AG08395 (cell line): ENCODE measurements at places on chromosomes 1 and 21.

DNA sequence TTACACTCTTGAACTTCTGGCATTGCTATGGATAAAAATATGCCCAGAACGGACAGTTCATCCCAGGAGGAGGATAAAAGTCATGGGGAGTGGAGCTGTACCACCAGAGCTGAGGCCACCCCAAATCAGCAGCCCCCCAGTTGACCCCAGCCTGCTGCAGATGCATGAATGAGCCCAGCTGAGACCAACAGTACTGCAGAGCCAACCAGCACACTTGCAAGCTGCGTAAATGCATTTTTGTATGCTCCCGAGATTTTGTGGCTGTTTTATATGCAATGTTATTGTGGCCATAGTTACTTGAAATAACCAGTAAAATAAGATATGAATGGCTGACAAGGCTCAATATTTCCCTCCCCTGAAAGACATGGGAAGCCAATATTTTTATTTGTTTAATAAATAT, 264.6 kb downstream of the DUSP10 start:
- no peak for DNase-seq

DNA sequence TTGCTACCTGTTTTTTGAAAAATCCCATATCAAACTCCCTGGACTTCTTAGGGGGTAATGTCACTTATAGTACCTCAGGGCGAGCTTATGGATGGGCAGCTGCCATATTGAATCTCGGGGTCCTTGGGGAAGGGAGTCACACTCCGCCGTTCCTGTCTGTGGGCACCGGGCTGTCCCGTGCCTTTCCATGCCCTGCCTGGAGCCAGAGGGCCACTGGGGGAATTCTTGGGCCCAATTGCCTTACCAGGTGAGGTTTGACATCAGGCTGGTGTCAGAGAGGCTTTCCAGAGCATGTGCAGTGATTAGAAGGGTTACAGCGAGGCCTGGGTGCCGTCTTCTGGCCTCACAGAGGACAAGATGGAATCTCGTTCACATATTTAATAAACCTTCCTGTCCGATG, 28.8 kb downstream of the QSOX1 start:
- no peak for DNase-seq

DNA sequence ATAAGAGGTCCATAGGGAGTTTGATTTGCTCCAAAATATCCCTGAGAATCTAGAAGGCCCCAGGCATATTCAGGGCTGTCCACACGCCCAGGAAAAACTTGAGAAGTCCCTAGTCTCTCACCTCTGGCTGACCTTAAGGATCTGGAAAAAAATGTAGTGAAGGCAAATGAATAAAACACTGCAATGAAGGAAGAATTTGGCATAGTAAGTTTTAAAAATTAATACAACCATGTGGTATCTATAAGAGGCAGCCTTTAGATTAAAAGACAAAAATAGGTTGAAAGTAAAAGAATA, 91.3 kb downstream of the COLGALT2 start:
- DNase-seq, result no peak

GRCh38 chr21:14838400-14838799, 226.4 kb downstream of the NRIP1 start:
- DNase-seq, result no peak

DNA sequence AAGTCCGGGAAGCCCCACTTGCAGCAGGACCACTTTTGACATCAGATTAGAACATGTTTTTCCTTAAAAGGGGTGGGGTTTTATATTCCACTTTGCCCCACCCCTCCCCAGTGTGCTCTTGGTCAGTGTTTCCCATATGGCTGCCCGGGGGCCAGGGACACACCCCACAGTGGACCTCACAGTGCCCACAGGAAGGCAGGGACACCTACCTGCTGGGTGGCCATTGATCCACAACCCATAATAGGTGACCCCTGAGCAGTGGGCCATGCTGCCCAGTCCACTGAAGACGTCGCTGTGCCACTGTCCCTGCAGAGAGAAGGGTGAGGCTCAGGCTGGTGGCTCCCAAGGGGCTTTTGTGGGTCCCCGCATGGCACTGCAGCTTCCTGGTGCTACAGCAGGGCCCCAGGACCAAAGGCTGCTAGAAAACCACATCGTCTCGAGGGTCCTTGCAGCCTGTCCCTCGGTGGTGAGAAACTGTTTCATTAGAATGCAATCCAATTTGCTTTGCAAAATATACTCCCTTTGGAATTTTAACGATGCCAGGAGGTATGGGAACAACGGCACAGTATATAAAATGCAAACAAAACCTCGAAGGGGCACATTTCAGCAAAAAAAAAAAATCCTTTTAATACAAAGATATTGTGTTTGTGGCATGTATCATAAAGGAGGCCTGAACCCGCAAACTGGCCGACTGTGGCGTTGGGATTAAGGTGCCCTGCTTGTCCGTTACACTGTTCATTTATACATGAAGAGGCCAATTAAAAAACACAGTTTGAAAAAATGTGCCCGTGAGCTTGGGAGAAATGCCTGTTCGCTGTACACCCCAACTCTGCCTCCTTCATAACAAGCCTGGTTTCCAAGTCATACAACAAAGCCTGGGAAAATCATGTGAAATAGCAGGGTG, 16.9 kb downstream of the MORN1 start:
- DNase-seq, result no peak

DNA sequence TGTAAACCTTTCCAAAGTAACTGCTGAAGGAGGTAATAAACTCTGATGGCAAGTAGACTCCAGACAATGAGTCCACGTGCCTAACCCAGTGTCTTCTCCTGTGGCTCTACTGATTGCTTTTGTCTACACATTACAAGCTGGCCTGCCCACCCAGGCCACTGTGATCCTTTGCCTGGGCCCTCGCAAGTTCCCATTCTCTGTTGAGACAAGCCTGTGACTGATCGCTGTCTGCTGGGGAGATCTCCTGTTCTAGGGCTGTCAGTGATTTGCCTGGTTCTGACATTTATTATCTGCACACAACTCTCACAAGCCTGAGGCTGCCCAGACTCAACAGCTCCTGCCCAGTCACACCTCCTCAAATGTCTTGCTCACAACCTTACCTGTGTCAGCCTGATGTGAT, 81.4 kb downstream of the CYYR1 start:
- no peak for DNase-seq

GRCh38 chr1:11802616-11802972, 3.2 kb downstream of the MTHFR start:
- DNase-seq, result peak; percentile 19

DNA sequence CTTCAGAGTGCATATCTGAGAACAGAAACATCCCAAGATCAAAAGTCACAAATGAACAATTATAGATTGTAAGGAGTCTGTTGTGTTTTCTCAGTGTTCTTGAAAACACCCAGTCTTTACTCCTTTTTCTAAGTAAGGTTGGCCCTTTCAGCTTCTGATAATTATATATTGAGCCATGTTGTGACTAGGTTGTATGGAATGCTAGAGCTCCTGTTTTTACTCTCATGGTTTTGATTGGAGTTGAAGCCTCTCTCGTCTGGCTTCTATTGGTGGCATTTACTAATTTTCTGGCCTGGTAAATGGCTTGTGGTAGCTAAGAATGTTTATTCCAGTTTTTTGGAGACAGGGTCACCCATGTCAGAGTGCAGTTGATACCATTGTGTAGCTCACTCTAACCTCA, 84.7 kb downstream of the NDUFS5 start:
- DNase-seq, result peak; percentile 77

DNA sequence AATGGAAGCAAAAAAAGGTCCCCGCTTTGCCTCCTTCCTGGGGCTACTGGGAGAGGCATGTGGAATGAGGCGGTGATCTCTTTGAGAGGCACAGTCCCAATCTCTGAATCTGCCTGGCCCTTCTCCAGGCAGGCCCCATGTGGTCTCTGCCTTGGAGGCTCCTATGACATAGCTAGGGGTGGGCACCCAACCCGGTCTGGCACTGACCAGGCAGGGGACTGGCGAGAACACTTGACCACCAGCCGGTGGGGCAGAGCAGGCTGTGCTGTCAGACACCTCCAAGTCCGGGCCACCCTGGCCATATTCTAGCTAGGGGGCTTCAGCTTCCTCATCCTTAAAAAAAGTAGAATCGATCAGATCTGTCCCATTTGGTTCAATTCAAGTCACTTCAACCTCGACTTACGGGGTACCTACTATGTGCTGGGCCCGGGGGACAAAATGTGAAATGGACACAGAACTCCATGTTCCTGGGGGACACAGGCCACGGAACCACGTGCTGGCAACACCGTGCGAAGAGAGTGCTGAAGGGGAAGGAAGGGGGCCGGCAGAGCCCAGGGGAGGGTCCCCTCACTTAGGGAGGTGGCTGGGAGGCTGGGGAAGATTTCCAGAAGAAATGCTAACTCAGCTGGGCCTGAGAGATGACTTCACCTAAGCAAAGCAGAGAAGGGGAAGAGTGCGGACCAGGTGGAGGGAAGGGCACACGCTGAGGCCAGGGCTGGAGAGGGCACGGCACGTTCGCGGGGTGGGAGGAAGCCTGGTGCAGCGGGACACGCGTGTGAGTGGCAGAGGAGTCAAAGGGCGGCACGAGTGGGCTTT, 33.3 kb downstream of the HSPG2 start:
- no peak for DNase-seq

GRCh38 chr1:83900524-83900923, 98.4 kb downstream of the TTLL7 start:
- no peak for DNase-seq

DNA sequence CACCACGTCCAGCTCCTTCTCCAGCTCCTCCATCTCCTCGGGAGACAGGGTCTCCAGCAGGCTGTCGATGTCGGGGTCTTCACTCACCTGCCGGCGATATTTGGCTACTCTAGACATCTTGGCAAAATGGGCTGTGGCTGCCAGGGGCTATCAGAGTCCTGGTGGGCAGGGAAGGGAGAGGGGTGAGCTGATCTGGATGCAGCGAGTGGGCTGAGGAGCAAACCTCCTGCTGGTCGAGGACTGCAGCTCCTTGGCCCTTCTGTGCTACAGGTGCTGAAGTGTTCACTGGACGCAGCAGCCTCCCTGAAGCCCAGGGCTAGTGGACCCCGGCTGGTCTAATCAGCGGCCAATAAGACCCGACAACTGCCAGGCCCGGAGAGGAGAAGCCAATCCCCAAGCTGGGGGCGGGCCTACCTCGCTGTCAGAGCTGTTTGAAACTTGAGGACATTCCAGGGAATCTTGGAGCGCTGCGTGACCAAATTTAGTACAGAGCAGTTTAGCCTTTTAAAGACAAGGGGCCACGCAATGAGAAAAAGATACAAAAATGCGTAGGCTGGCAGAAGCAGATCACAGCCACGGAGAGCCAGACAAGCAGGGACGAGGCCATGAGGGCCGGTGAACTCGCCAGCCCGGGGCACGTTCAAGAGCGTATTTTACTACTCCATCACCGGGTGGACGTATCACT, at the start of gene LMOD1:
Gene LMOD1, minus strand, starts transcription at position 325 of the 685 bp plus-strand sequence. Its CDS starts 208 bp downstream, at position 117.
- DNase-seq, result peak; percentile 92

- no peak for DNase-seq
Observed at GRCh38 chr1:42824481-42825035, 7.4 kb upstream of the SVBP start.

GRCh38 chr1:204692325-204692840, 6.8 kb upstream of the LRRN2 start:
- DNase-seq, result no peak

DNA sequence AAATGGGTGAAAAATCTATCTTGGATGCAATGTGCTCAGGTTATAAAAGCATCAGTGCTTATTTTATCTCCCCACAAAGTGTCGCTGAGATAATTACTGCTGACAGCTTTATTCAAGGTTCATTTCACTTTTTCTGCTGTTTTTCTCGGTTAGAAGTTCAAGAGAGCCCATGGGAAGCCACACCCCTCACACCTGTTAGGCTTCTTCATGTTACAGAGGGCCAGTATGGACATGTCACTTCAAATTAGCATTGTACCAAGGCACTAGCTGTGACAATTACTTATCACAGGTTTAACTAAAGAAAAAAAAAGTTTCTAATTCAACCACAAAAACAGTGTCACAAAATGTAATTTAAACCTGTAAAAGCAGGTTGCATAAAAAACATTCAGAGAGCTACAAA, 187.3 kb upstream of the DMRTA2 start:
- DNase-seq, result no peak

DNA sequence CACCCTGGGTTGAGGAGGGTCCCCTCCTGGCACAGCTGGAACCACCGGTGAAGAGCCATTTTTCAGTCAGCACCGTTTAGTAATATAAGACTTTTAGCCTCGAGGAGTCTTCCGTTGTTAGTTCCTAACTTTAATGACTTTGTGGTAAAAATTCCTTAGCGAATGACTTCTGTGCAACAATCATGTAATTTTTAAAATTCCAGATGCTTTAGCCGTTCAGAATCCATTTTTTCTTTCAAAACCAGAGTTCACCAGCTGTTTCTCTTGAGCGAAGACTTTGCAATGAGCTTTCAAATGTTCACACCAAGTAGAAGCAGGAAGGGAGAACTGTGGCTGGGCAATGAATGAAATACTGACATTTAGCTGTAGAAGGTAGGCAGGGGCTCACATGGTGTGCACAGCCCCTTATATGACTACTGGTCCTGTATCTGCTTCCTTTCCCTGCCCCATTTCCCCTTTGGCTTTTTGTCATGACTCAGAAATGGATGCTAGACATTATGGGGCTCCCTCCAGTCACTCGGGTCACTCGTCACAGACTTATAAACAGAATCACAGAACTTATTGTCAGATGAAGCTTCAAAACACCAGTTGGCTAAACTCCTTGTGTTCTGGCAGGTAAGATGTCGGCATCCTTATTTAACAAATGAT, 4.1 kb downstream of the DISC1 start:
- peak; percentile 74 for DNase-seq

GRCh38 chr1:22689505-22689904, 21.1 kb upstream of the EPHB2 start:
- peak; percentile 95 for DNase-seq

DNA sequence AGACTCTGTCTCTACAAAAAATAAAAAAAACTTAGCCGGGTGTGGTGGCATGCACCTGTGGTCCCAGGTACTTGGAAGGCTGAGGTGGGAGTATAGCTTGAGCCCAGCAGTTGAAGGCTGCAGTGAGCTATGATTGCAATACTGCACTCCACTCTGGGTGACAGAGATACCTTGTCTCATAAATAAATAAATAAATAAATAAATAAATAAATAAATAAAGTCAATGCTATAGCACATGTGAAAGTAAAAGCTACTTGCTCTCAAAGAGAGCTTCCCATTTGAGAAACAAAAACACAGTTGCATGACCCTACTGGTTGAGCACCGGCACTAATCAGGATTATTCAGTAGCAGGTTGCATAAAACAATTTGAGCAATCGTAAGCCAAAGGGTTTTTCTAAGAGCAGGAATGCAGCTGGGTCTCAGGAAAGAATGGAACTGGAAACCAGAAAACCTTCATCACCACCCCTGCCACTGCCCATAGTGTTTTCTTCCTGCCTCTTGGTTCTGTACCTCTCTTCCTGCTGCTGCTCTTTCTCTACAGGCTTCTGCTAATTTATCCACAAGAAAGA, 29.3 kb upstream of the DNAH14 start:
- no peak for DNase-seq
